Activated T-cell treated with anti-CD3 and anti-CD28 coated beads, Interleukin-2, amount 50 U/mL, for 72 hours (primary cell): ENCODE measurements at places on chromosomes 6 and 20. TPM values are rescaled to one million over a fixed set of nuclear protein-coding genes. Genes with fewer than 3 reads are reported as not detected.
A peak's percentile ranks its signal among the peaks of the same experiment; 100 is the strongest.

DNA sequence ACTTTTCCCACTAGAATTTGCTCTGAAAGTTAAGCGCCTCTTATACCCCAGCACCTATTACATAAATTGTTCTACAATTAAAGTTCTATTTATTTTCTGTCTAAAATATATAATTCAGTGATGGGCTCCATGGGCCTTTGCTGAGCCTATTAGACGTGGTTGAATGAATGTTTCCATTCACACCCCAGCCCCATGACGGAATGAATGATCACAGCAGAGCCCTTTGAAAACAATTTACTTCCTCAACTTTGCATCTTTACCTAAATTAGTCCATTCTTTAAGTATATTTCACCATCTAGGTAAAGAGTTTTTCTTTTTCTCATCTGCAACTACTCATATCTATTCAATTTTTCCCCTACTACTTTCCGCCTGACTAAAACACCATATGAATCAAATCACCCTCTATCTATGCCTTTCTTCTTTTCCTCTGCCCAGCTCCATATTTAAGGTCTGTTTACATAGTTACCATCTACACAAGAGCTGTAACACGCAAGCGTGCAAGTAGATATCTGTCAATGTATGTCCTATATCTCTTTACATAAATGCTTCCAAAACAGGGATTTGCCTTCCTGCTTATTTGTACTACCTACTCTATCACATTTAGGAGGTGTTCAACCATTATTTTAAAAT is 69.7 kb downstream of the ECT2L start:
- no peak for DNase-seq

Gene SPDEF
- 0.16 TPM for total RNA-seq

DNA sequence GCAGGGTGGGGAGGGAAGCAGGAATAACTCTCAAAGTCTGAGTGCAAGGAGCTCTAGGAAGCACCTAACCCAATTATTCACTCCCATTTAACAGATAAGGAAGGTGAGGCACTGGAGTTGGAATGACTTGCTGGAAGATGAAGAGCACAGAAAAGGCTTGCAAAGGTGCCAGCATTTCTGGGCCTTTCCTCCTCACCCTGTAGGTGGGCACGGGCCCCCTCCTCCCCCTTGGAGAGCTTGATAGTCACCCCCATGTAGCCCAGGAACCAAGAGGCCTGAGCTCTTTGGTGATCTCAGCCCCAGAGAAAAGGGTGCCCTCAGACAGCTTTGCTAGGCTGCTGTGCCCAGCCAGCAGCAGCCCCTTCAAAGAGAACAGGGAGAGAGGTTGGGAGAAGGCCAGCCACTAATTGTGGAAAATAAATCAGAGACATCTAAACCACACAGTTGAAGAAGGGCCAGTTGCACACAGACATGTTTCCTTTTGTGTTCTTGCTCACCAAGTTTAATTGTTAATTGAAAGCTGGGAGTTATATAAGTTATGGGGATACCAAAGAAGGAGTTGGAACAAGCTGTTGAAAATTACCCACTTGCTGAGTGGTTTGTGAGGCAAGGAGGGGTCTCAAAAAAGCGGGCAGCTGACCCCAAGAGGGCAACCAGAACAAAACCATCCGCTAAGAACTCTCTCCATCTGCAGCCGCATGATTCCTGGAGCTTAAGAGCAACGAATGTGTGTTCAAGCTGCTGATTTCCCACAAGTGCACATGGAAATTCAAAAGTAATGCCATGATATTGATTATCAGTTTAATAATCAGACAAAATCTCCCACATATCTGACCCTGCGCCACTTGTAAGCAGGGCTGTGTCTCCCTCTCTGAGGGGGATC is 77.0 kb downstream of the MRPL14 start:
- no peak for DNase-seq

Gene C6orf15
- total RNA-seq, result not detected

Gene C6orf163
- total RNA-seq, result 2.0 TPM

DNA sequence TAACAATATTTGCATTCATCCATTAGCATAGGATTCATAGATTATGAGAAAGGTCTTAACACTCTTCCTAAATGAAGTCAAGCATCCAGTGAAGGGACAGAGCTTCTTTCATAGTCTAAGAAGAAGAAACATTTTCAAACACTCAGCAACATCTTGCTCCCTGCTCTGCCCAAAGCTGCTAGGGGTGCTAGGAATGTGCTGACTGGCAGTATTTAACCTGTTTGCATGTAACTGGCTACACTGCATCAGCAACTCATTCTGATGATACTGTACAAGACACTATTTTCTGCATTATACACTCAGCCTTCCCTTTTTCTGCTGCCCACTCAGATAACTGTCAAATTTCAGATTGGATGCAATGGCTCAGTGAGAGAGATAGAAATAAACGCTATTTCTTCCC is 495.1 kb upstream of the ARID1B start:
- no peak for DNase-seq

Gene MARCKS
- total RNA-seq, result 1.1 TPM

Gene CYB5R4
- 26.7 TPM for total RNA-seq

GRCh38 chr6:11766043-11766442 is 12.6 kb downstream of the ADTRP start:
- no peak for DNase-seq

- peak; percentile 80 for DNase-seq
Observed at GRCh38 chr6:31821301-31822035, 6.1 kb upstream of the HSPA1B start.

Gene POU5F1
- total RNA-seq, result not detected

Gene TTLL9
- not detected for total RNA-seq

Gene TP53INP2
- 9.9 TPM for total RNA-seq

DNA sequence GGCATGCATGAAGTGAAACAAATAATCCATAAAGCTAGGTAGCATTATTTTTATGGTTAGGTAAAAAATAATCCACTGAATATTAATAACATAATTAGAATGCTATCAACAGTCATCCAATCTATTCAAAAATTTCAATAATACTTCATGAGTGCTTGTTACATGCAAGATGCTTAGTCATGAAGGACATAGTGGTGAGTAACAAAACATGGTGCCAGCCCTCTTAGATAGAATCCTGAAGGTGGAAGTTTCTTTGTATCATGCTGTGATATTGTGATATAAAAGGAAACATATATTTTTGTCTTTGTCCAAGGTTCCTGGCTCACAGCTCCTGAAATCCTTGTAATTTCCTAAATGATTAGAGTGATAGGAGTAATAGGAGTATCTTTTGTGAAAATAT is 14.9 kb downstream of the RCAN2 start:
- DNase-seq, result no peak

DNA sequence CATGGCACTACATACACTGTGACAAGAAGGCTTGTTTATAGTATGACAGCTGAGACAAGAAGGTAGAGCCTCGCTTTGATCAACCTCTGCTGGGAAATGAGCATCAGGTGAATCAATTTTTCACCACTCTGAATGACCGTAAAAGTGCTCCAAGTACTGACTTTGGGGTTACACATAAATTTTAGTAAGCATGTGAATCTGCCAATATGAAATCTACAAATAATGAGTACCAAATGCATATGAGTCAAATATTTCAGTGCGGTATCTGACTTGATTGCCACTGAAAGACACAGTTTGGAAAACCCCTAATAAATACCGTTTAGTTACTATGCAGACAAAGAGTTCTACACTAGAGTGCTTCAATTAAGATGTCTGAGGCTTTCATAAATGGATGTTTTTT is 77.8 kb downstream of the ATG5 start:
- DNase-seq, result peak; percentile 13

- no peak for DNase-seq
Observed at GRCh38 chr6:106212576-106212975, 113.0 kb downstream of the ATG5 start.

Gene ME1
- total RNA-seq, result not detected

DNA sequence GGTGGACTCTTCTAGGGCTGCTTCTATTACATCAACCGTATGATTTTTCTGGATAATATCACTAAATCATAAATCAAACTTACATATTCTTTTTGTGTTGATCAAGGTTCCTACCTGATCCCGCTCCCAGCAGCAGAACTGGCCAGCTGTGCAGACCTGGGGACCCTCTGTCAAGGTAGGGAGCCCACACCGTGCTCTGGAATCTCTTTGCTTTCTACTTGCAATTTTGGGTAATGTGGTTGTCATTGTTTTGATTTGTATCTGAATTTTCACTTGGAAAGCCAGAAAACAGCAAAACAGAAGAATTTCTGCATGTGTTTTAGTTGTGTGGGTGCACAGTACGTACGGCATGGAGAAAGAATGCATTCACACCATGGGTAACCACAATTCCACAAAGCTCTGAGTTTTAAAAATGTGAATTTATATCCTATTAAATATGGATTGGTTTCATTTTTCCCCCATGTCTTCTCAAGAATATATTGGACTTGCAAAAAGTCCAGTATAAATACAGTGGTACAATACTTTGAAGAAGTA is 80.1 kb downstream of the ADGRG6 start:
- no peak for DNase-seq

GRCh38 chr6:44850312-44850711 is 462.8 kb downstream of the CDC5L start:
- no peak for DNase-seq

- no peak for DNase-seq
Observed at GRCh38 chr6:36297511-36297910, 27.7 kb downstream of the PNPLA1 start.

GRCh38 chr20:44701858-44702256 is 13.3 kb upstream of the CCN5 start:
- no peak for DNase-seq

DNA sequence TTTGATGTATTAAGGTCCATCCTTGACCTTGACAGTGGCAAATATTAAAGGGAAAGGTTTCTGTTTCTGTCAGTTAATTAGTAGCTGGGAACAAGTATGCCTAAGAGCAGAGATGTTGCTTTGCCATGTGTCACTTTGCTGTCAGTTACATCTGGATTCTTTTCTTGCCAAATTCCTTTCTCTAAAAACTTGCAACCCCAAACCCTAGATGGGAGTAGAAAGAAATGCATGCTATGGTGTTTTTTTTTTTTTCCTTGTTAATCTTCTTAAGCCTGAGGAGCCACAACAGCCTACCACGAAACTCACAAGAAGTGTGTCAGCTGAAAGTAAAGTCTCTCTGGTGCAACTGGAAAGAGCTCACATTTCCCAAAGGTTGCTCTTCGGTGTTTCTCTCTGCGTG is 18.0 kb upstream of the CLDN20 start:
- DNase-seq, result no peak

GRCh38 chr6:35014786-35015185 is 125.7 kb downstream of the ANKS1A start:
- DNase-seq, result no peak

Gene AVP
- not detected for total RNA-seq

- DNase-seq, result peak; percentile 31
Observed at GRCh38 chr6:156269751-156270369, 507.3 kb upstream of the ARID1B start.

Gene PM20D2
- 11.6 TPM for total RNA-seq

- DNase-seq, result no peak
Observed at GRCh38 chr6:119739769-119740168, 390.2 kb upstream of the MAN1A1 start.

- no peak for DNase-seq
Observed at GRCh38 chr20:60034231-60035110, 76.2 kb downstream of the CDH26 start.

- no peak for DNase-seq
Observed at GRCh38 chr20:51221791-51222408, 199.0 kb upstream of the KCNG1 start.

Gene KIF25
- not detected for total RNA-seq

GRCh38 chr6:3296537-3296936 is 37.8 kb downstream of the PSMG4 start:
- DNase-seq, result no peak
